ENCODE measurements at places on chromosomes 5 and 9.

GRCh38 chr5:130514984-130515690 lies 610.9 kb downstream of the CHSY3 start:
- DNase-seq, result no peak

DNA sequence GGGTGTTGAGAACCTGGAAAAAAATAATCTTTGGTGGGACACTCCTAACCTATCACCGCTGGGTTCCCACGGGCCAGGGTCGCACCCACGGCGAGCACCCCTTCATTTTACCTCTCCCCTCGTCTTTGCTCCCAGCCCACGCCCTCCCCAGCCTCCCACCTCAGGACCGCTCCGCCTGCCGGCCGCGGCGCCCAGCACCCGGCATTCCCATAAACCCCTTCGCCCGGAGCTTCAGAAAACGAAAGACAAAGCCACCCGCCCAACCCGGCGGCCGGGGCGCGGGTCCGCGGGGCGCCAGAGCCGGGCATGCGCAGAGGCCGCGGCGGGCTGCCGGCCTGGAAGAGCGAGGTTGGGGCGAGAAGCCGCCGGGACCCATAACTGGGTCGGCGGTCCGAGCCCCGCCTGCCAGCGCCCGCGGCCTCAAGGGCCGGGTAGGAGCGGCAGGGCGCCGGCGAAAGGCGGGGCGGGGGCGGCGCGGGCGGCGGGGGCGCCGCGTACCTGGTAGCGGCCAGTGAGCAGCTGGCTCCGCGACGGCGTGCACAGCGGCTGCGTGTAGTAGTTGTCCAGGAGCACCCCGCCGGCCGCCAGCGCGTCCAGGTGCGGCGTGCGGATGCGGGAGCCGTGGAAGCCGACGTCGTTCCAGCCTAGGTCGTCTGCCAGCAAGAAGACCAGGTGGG lies 533 bp downstream of the ARSB start:
- peak; percentile 85 for DNase-seq

GRCh38 chr9:133117271-133118178 lies 3.5 kb downstream of the RALGDS start:
- DNase-seq, result peak; percentile 1

GRCh38 chr5:66742896-66743247 lies 146.7 kb downstream of the MAST4 start:
- DNase-seq, result no peak

- no peak for DNase-seq
These were observed 13.7 kb upstream of the GRIA1 start for GRCh38 chr5:153476767-153477166.

GRCh38 chr5:52134013-52134650 lies 653.6 kb upstream of the ITGA1 start:
- DNase-seq, result no peak

Measured in CD4-positive, alpha-beta T cell treated with Interleukin-6 for 4 hours (primary cell).